Spinal cord (tissue), 10 donors: ENCODE measurements at places on chromosomes 13 and 19.

DNA sequence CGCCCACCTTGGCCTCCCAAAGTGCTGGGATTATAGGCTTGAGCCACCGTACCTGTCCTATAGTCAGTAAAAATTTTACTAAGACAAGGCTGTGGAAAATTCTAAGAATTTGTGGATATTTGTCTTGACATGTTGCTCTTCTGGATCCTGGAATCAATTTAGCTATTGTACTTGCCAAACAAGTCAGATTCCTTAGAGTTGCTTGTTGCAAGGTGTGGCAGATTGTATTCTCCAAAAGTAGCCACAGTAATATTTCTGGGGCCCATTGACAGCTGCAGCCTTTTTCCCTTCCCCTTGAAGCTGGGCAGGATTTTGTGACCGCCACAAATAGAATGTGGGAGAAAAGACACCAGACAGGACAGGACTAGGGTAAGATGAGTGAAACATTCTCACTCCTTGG is 98.8 kb upstream of the TMTC4 start:
- DNase-seq = no peak

- DNase-seq = no peak
Measured at GRCh38 chr13:98262292-98262691, 85.2 kb upstream of the RNF113B start.

DNA sequence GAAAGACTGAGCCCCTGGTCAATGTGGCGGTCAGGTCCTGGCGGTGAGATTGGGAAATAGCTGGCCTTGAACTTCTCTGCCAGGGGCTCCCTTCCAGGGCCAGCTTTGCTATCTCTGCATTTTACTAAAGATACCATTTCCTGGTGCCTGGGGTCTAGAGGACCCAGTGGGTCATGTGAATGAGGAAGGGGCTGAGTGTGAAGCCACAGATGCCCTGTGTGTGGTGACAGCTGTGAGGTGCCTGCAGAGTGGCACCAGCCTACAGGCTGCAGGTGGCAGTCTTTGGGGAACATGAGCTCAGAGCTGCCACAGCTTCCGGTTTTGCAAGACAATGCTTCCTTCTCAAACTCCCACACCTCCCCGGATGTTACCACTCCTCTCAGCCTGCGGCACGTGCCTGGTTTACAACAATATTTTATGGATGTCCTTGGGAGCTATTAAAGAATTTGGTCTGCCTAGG is 5.2 kb upstream of the MLNR start:
- DNase-seq = no peak

- DNase-seq = no peak
Measured at GRCh38 chr19:52115526-52116053, 20.0 kb upstream of the ZNF841 start.

GRCh38 chr13:24292481-24292880 is 16.9 kb upstream of the C1QTNF9 start:
- DNase-seq = no peak

DNA sequence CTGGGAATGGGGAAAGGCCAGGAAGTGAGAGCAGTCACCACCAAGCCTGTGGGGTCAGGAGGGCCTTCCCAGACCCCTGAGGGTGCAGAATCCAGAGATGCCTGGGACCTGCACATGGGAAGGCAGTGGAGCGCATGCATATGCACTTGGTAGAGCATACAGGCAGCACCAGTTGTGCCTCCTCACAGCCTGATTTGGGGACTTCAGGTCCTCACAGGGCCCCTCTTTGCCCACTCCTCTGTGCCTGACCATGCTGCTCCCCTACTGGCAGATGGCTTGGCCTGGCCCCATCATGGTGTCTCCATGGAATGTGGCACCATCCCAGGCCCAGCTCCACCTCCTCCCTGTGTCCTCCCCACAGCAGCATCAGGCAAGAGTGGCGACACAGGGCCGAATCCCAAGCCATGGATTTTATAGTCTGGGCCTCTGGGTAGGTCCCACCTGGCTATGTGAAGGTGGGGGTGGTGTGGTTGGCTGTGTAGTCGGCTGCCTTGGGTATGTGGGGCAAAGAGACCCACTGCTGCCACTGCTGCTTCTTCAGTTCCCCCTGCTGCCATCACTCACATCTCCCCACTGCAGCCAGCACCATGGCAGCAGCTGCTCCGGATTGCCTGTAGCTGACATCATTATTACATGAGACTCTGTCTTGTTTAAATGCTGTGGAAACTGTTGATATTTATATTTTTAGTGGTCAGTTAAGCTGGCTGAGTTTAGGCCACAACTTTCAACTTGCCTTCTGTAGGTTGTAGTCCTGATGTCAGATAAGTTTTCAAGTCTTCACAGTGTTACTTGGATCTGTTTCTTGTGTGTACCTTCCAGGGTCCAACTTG is 247.0 kb downstream of the GPC6 start:
- no peak for DNase-seq

GRCh38 chr13:109790942-109791605 is 4.7 kb upstream of the IRS2 start:
- DNase-seq = peak; percentile 92

- DNase-seq = no peak
Measured at GRCh38 chr13:67967031-67967430, 736.9 kb upstream of the PCDH9 start.

- no peak for DNase-seq
Measured at GRCh38 chr13:114079601-114080536, 52.6 kb downstream of the RASA3 start.

DNA sequence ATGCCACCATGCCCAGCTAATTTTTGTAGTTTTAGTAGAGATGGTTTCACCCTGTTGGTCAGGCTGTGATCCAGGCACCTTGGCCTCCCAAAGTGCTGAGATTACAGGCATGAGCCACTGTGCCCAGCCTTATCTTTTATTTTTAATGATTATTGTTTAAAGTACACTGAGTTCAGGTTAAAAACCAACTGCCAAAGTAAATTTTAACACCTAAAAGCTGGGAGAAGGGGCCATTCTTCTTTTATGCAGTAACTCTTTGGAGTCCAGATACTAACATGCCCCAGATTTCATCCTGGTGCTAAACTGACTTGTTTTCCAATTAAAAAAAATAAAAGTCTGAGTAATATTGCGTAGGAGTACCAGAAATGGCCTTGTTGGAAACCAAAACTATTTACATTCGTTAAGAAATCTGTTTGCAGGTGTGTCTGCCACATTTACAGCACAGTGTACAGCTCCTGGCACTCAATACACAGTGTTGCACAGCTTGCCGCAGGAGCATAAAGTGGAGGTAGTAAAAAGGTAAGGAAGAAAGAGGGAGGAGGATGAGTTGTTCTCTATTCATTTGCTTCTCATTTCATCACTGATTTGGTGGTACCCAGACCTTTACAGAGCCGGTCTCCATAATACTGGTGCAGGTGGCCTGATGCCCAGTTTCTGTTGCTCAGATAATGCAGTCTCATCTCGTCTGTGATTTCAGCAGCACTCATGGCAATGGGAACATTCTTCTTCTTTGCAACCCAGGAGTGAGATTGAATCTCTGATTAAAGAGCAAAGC is 108.9 kb downstream of the PCCA start:
- no peak for DNase-seq

- no peak for DNase-seq
Measured at GRCh38 chr19:38030686-38031422, 123.8 kb downstream of the SIPA1L3 start.

GRCh38 chr19:13817615-13818371 is 22.6 kb downstream of the ZSWIM4 start:
- DNase-seq = no peak

DNA sequence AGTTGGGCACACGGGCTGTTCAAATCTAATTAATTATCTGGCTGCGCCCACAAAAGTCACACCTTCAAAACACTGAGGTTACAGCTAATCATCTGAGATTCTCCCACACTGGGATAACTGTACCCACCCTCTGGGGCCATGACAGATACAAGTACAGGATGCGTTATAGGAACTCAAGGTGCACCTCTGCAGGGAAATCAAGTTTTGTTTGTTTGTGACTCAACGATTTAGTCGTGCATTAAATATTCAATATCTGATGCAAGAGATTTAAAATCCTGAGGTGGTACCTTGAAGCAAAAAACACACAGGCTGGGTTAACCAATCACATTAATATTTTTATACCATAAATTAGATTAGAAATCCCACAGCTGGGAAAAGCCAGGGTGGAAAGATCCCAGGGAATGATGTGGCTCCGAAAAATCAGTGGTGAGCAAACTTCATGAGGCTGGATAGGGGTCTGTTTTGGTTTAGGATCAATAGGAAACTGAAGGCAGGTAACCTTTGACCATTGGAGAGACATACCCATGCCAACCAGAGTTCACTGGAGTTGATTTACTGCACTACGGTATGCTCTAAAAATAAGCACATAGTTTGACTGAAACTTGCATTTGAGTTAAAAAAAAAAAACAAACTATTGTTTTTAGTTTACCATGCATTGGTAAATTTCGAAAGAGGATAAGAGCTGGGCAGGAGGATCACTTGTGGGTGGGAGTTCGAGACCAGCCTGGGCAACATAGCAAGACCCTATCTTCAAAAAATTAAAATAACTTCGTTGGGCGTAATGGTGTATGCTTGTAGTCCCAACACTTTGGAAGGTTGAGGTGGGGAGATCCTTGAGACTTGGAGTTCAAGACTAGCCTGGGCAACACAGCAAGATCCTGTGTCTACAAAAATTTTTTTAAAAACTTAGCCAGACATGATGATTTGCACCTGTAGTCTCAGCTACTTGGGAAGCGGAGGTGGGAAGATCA is 23.9 kb upstream of the CEBPG start:
- no peak for DNase-seq

- no peak for DNase-seq
Measured at GRCh38 chr19:53076984-53077383, 26.2 kb downstream of the ZNF160 start.

GRCh38 chr13:48490241-48490640 is 42.6 kb downstream of the RCBTB2 start:
- DNase-seq = no peak

GRCh38 chr13:50152224-50152623 is 137.0 kb downstream of the KCNRG start:
- DNase-seq = no peak
